Anterior cingulate cortex (tissue), 58 donors: ENCODE measurements at places on chromosomes 11 and 22.

DNA sequence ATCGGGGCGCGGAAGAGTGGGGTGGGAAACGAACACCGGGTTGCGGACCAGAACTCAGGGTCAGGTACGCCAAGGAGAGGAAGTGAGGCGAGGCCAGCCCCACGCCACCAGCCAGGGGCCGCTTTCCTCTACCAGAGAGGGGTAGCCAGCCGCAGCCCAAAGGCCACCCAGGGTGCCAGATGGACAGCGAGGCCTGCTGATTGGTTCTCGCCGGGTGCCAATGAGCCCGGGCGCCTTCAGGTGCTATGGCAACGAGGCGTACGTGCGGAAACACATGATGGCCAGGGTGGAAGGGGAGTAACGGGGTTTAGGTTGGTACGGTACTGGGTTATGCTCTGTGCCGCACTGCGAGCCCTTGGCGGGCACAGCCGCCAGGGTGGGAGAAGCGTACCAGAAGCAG is 128.9 kb downstream of the SERGEF start:
- no peak for DNase-seq

GRCh38 chr11:76591416-76591815 is 79.1 kb downstream of the LRRC32 start:
- no peak for DNase-seq

DNA sequence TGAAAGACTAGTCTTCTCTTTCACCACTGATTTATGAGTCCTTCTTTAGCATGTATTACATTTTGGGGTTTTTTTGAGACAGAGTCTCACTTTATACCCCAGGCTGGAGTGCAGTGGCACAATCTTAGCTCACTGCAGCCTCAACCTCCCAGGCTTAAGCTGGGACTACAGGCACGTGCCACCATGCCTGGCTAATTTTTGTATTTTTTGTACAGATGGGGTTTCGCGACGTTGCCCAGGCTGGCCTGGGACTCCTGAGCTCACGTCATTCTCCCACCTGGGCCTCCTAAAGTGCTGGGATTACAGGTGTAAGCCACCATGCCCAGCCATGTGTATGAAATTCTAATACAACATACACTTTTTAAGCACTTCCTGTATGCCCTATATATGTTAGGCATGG is 26.3 kb upstream of the CXCR5 start:
- no peak for DNase-seq

GRCh38 chr22:29326481-29326880 is 11.0 kb upstream of the RASL10A start:
- no peak for DNase-seq

- no peak for DNase-seq
These were observed 9.2 kb downstream of the CRTAM start for GRCh38 chr11:122847466-122847865.

- DNase-seq = no peak
These were observed 20.3 kb downstream of the AP2A2 start for GRCh38 chr11:945986-946385.

DNA sequence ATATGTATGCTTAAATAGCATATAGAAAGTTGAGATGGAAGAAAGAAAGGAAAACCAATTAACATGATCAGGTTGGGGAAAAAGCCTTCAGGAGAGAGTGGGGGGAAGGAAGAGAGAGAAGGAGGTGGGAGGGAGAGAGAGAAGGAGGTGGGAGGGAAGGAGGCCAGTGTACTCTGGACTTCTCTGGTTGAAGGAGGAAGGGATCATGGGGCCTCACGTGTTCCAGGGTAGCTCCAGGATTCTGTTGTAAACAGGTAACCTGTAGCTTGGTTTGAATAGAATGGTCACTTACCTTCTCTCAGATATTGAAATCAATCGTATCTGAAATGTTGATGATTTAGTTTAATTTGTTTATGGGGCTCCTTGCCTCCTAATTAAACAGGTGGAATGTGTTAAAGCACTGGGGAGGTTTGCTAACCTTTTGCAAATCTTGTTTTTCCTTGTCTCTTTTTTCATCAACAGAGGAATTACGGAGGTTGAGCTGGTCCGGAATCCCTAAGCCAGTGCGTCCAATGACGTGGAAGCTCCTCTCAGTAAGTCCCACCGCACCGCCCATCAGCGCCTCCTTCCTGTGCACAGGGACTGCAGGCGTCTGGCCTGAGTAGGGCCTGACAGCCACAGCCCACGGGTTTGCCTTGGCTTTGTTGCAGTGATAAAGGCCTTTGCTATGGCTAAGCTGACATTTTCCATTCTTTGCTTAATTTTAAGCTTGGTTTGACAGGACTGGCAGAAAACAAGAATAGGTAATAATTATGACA is 115.9 kb downstream of the TBC1D22A start:
- no peak for DNase-seq

- DNase-seq = no peak
These were observed 60.4 kb upstream of the THY1 start for GRCh38 chr11:119483341-119483880.

DNA sequence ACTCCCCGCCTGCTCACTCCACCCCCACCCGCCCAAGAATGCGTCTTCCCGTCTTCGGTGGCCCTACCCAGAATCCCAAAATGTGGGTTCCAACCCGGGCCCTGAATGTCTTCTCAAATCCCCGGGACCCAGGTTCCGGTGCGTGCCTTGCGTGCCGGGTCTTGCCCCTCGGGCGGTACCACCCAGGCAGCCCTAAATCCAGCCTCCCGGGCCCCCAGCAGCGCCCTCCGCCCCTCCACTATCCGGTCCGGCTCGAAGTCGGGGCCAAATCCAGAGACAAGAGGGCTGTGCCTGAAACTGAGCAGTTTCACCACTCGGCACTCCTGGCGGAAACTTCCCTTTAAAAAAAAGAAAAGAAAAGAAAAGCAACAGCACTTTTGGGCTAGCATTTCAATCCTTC is 16.3 kb upstream of the CCT8L2 start:
- DNase-seq = no peak

DNA sequence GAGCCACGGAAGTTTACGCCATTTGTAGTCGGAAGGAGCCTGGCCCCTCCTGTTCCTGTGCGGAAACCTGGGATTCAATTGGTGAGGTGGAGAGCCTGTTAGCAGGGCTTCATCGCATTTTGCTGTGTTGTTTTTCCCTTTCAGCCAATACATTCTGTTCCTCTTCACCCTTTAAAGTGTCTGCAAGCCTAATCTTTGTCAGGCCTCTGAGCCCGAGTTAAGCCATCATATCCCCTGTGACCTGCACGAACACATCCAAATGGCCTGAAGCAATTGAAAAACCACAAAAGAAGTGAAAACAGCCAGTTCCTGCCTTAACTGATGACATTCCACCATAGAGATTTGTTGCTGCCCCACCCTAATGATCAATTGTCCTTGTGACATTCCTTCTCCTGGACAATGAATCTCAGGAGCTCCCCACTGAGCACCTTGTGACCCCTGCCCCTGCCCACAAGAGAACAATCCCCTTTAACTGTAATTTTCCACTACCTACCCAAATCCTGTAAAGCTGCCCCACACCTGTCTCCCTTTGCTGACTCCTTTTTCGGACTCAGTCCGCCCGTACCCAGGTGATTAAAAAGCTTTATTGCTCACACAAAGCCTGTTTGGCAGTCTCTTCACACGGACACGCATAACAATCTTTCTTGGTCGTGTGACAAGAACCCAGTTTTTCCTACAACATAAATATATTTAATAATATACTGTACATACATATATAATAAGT is 37.1 kb upstream of the MMP12 start:
- no peak for DNase-seq

- no peak for DNase-seq
These were observed 3.2 kb downstream of the TH start for GRCh38 chr11:2168286-2169004.

- no peak for DNase-seq
These were observed 2.1 kb upstream of the OR52D1 start for GRCh38 chr11:5486421-5486820.

DNA sequence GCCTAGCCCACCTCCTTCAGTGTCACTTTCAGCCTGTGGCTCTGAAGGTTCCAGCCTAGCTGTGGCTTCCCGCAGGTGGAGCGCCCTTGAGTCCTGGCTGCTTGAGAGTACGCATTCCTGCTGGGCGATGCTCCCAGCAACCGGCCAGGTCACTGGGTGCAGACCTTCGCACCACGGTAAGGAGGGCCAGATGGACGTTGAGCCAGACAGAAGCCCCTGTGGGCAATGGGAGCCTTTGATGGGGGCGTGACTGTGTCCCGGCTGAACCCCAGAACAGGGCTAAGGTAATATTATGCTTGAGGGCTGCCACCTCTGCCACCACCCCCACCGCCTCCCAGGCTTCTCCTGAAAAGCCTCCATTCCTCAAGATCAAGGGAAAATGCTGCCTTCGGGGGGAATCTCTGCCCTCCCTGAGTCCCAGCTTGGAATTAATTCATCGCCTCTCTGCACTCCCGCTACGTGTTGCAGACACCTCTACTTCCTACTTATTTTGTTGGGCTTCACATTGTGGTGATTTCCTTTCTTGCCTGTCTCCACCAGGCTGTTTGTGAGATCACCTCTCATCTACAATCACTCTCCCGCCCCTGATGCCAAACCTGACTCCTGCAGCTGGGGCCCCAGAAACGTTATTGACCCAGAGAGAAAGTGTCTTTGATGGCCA is 144.9 kb upstream of the NECTIN1 start:
- no peak for DNase-seq

GRCh38 chr11:80562523-80563125 is 1121.8 kb upstream of the TENM4 start:
- DNase-seq = no peak

GRCh38 chr22:26259510-26259909 is 90.2 kb downstream of the SEZ6L start:
- no peak for DNase-seq

DNA sequence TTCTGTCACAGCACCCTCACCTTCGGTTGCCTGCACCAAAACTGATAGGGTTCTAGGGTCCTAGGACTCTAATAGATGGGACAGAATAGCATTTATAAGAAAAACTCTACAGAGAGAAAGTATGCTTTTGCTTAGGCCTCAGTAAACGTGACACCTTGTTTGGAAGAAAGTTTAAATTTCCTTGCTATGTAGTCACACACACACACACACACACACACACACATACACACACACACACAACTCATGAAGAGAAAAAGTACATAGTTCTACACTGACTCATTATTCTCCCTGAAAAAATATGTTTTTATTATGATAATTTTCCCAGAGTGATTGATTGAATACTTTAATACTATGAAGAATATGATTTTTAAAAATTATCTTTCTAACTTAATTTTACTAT is 220.8 kb upstream of the SNX19 start:
- no peak for DNase-seq

- no peak for DNase-seq
These were observed 2.4 kb downstream of the ASPHD2 start for GRCh38 chr22:26431261-26431995.

DNA sequence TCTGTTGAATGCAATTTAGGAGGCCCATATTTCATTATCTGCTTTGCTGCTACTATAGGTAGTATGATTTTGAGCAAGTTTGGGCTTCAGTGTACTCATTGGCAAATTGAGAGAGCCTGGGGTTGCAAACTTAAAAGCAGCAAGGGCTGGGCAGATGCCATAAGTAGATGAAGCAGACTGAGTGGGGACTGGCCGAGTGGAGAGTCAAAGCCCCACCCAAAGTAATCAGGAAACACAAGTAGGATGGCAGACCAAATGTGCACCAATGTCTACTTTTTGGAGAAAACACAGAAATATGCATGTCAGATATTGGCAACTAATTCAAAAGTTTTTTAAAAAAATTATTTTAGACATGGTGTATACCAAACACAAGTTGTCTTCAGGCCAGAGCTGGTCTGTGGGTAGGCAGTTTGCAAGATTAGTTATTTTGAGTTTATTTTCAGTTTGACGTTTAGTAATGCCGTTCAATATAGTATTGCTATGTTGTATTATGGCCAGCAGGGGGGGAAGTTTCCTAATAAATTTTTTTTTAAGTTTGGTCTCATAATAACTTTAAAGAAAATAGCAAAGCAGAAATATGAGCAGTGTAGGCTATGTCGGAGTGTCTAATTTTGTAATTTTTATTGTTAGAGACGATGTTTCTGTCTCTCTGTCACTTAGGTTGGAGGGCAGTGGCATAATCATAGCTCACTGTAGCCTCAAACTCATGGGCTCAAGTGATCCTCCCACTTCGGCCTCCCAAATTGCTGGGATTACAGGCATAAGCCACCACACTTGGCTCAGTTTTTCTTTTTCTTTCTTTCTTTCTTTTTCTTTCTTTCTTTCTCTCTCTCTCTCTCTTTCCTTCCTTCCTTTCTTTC is 105.1 kb downstream of the HIPK3 start:
- DNase-seq = no peak

GRCh38 chr11:129739339-129739738 is 76.3 kb upstream of the TMEM45B start:
- no peak for DNase-seq

GRCh38 chr11:117807482-117808327 is 10.7 kb upstream of the DSCAML1 start:
- DNase-seq = peak; percentile 45

- no peak for DNase-seq
These were observed 21.3 kb downstream of the CASP12 start for GRCh38 chr11:104876861-104877431.

- DNase-seq = no peak
These were observed 5.3 kb downstream of the LSP1 start for GRCh38 chr11:1858154-1858553.

DNA sequence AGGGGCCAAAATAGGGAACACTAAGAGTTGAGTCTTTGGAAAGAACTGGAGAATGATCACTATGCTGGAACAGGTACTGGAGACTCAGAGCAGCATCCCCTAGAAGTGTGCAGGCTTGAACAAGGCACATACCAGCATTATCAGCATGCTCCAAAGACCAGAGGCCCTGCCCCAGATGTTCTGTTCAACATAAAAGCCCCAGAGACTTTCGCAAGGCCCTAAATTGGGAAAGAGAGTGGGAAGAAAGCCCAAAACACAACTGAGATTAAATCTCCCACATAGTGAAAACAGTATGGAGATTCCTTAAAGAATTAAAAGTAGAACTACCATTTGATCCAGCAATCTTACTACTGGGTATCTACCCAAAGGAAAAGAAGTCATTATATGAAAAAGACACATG is 9.4 kb downstream of the CNGA4 start:
- DNase-seq = no peak

GRCh38 chr11:75565221-75565814 is 3.3 kb downstream of the SERPINH1 start:
- DNase-seq = no peak

DNA sequence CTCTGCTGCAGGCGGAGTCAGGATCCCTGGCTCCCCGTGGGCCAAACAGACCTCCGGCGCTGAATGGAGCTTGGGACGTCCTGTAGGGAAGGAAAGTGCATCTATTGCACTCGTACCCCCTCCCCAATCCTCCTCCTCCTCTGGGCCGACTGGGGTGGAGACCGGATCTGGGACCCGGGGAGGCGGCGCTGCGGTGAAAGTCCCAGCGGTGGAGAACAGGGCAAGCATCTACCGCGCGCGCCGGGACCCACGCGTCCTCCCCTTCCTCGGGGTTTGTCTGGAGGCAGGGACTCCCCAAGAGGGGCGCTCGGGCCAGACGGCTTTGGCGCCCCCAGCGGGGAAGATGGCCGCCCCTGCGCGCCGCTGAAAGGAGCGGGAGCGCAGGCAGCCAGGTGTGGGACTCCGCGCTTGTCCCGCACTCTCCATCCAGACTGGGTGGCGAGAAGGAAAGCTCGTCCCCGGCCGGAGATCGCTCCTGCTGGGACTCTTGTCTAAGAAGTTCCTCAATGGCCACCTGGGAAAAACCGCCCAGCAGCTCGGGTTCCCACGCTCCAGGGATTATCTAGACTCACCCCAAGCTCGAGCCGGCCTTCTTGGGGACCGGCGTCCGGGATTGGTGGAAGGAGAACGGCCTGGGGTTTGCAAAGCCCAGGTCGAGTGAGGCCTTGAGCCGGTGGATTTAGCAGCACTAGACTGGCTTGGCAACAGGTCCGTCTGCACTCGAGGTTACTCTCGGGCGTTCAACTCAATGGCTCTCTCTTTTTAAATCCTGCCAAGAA is 718 bp downstream of the FADS2 start:
- DNase-seq = no peak

- DNase-seq = no peak
These were observed 23.1 kb upstream of the ANO5 start for GRCh38 chr11:22169833-22170232.
